Stimulated activated CD4-positive, alpha-beta T cell treated with anti-CD3 and anti-CD28 coated beads, Interleukin-12 subunit alpha, Interleukin-12 subunit beta, amount 100 ng/mL, for 24 hours (primary cell): ENCODE measurements at places on chromosomes 2 and 18.
A peak's percentile ranks its signal among the peaks of the same experiment; 100 is the strongest.

GRCh38 chr2:102159295-102159694 is 16.7 kb downstream of the IL1R1 start:
- no peak for DNase-seq

DNA sequence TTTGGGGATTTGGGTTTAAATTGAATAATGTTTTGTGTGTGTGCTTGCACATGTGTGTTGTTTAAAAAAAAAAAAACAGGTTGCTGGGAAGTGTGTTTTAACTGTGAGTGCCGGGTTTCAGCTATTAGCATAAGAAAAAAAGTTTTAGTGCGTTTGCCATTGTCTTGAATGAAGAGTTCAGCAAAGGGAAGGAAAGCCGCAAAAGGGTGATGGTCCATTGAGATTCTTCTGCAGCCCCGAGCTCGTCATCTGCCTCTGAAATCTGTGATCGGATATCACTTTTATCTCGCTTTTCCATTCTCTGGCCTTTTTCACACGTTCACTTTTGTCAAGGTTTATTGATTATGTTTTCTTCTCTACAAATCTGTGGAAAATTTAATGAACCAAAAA is 4.7 kb downstream of the GLI2 start:
- no peak for DNase-seq

DNA sequence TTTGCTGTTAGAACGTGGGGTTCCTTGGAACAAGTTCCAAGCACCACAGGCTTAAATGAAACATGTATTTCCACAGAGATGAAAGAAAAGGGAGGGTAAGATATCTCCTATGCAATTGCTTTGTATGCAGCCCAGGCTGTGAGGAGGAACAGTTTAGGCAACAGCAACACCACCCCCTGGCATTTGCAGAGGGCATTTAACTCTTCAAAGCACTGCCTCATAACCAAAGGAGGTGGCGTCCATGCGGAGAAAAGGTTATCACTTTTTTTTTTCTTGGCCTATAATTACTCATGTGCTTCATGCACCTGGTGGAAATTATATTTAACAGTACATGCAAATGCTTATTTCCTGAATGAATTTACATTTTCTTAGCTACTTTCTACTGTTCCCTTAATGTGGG is 286.0 kb downstream of the LPIN1 start:
- no peak for DNase-seq

- no peak for DNase-seq
Measured at GRCh38 chr2:160666154-160667060, 172.8 kb upstream of the RBMS1 start.

DNA sequence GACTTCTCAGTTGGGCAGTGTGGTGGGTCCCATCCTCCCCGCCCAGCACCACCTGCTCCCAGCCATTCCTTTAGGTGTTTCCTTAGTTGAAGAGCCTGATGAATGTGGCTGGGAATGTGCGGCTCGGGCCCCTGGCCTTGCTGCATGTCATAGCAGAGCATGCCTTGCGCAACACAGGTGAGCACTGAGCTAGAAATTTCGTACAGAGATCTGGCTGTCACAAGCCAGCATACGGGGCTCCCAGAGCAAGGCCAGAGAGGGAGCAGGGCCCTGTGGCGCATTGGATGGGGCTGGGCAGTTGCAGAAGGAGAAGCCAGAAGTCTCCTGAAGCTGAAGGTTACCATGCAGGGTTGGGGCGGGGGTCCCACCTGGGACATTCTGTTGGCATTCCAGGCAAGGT is 129.7 kb downstream of the WDSUB1 start:
- DNase-seq = no peak

DNA sequence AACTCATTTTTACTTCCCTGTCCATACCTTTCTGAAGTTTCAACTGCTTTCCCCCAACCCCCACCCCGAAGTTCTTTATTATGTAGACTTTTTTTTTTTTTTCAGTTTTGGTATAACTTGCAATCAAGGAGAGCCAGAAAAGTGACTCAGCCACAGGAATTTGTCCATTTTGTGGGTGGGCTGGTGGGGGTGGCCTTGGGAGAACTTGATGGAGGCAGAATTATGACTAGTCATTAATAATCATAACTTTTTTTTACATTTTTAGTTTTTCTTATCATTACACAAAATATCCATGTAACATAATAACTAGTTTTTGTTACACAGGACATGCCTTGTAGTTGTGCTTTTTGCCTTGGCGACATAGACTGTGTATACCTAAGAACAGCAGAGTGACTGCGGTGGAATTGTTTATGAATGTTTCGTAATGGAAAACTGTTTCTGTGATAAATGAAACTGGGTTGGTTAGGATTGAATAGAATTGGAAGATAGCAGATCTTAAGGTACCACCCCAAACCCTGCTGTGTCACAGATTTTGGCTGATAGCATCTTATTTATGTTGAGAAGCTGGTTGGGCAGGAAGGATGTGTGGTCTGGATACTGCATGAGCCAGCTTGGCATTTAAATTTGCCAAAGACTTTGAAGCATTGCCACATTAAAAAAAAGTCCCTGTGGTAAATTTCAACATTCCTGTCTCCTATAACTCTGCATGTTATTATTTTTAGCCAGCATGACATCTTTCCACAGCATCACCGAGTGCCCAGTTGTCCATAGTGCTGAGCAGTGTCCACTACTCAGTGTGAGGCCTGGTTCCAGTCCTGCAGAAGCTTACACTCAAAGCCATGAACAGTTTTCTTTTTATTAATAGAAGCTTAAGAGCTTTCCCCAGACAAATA is 30.7 kb downstream of the LYPD6B start:
- no peak for DNase-seq

DNA sequence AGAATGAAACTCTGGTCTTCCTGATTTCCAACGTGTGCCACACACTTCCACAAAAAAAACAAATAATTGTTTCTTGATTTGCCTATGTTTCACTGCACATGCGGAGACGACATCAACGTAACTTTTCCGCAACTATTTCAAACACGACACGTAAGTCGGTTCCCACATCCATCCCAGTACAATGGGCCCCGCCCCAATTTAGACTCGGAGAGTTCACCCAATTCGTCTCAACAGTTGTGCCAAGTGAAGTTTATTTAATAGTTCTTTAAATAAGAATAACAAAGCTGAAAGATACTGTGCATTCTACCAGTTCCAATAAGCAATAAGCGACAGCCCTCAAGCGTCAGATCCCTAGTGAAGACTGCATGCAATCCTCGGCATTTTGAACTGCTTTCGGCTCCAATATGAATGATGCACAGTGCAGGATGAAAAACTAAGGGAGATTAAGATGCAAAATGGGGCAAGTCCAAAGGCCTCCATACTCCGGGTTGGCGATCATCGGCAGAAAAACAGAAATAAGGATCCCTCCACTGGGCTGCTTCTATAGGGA is 664 bp downstream of the CCT4 start:
- peak; percentile 31 for DNase-seq

DNA sequence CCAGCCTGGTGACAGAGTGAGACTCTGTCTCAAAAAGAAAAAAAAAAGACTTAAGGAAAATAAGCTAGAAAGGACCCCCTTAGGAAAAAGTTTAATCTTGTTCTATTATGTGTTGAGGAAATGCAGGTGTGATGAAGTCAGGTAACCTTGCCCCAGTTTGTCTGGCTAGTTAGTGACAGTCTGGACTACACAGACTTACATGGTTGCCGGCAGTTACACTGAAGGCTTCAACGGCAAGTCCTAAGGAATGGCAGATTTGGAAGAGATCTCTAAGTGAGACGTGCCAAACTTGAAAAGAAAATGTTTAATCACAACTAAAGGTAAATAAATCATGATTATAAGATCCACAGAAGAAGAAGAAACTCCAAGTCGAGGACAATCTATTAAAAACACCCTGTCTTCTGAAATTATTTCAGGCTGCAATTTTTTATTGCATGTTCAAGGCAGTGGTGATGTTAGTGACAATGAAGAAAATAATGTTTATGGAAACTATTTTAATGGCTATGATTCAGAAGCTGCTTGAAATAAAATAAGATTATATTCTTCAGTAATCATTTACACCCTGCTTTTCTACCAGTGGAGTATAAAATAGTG is 84.2 kb downstream of the TTC27 start:
- no peak for DNase-seq

- DNase-seq = no peak
Measured at GRCh38 chr2:182616471-182617393, 99.3 kb upstream of the DNAJC10 start.

GRCh38 chr2:161905389-161906046 is 168.5 kb downstream of the DPP4 start:
- no peak for DNase-seq

DNA sequence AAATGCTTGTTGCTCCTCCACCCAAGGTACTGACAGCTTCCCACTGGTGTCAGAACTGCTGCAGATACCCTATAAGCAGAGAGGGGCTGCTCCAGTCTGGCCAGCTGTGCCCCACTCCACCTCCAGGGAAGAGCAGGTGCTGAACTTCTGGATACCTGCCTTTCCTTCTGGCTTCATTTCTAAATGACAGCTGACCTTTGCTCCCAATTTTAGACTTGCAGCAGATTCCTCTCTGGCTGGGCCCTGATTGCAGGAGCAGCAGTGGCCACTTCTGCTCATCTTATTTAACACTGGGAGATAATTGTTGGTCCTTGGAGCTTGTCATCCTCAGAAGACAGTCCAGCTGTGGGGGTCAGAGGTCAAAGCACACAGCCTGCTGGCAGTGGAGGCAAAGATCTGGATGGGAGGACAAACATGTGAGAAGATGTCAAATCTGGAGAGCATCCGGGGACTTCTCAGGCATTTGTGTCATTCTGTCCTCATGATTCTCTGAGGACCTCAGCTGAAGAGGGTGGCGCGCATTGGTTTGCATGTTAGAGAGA is 38.9 kb downstream of the SETBP1 start:
- DNase-seq = no peak

DNA sequence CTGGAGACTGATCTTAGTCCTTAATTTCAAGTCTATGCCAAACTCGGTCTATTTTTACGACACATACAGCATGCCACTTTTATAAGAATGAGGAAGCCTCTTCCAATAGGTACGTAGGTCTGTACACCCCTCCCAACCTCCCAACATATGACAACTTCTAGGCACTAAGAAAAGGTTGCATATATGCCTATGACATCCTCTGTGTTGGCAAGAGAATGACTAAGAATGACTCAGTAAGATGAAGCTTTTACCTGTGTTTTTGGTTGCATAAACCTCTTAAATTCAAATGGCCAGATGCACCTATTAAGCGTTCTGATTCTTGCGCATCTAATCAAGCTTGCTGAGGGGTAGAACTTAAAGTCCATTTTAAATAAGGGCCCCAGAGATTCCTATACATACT is 586.4 kb upstream of the ZEB2 start:
- no peak for DNase-seq

- no peak for DNase-seq
Measured at GRCh38 chr2:71793926-71794325, 340.6 kb downstream of the DYSF start.

GRCh38 chr2:233163486-233164103 is 87.9 kb upstream of the ATG16L1 start:
- DNase-seq = no peak

- DNase-seq = no peak
Measured at GRCh38 chr2:201697899-201698298, 545 bp downstream of the MPP4 start.

DNA sequence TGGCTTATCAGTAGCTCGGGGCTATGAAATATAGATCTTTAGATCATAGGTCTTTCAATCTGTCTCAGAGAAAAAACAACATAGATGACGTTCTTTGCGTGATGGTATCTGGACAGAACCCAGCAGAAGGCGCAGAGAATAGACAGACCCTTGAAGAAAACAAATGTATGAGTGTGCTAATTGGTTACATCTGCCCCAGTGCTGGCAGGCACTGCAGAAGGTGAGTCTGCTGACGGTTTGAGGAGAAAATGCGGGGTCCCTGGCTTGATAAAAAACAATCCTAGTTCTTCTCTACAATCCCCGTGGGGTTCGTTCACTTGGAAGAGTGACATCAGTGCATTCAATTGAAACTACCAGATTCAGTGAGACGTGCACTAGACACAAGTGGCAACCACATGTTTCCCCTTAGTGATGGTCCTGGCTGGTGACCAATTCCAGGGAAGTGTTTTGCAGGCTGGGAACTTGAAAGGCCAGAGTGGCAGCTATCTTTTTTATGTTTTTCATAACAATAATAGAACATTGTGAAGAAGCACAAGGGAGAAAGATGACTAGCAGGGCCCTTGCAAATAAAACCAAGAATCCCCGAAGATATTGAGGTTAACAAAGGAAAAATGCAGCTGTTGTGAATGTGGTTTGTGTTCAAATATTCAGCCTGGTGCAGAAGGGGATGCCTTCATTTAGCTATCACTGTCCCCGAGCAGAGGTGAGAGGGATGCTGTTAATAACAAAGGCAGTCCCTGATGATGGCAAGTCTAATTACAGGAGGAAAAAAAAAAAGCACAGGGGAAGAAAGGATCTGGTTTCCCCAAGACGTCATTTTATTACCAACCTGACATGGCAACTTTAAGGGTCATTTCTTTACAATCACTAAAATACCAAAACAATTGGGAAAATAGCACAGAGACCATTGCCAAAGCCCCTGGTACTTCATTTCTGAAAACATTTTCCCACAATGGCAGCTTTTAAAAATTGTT is 337.6 kb upstream of the FIGN start:
- DNase-seq = no peak

GRCh38 chr2:63789338-63790020 is 52.2 kb upstream of the UGP2 start:
- DNase-seq = no peak

DNA sequence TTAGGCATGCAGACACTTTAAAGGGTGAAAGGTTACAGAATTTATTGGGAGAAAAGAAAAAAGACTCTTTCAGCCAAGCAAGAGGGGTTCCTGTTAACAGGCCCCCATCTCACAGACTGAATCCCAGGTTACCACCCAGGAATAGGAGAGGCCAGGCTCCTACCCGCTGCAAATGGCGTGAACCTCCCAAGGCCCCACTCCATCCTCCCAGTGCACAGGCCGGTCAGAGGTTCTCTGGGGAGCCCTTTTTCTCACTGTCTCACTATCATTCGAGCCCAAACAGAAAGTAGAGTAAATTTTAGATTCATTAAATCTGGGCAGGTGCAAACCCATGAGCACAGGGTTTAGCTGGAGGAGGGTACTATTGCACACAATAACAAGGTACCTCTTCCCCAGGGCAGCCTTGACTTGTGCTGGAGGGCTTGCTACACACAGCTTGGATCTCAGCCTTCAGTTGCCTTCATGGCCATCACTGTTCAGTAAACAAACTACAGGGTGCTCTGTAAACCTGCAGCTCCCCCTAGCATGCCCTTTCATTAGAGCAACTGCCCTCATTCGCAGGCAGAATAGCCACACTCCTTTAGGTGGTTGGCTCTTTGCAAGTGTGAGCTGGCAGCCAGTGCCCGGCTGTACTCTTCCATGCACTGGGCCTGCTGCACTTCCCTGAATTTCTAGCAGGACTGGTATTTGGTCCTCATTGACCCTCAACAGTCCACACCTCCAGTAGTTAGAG is 7.3 kb upstream of the PLEK start:
- no peak for DNase-seq

DNA sequence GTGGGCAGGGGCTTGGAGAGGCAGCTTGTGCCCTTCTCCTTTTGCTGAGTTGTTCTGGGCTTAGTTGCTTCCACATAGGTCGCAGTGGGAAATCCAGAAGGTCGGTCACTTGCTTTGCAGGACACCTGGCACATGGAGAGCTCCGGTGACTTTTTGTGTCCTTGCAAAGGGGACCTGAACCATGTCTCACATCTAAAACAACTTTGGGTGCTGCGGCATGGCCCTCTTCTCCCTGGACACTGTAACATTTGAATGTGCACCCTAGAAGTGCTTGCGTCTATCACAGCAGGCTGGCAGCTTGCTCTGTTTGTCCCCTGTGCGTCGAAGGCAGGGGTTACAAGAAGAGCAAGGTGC is 189.9 kb upstream of the TWIST2 start:
- no peak for DNase-seq

GRCh38 chr18:29962579-29962978 is 1080.0 kb downstream of the DSC3 start:
- no peak for DNase-seq
